ENCODE measurements at places on chromosomes 6 and 20. TPM values are rescaled to one million over a fixed set of nuclear protein-coding genes. Genes with fewer than 3 reads are reported as not detected.

NTSR1 gene
- total RNA-seq = not detected

SMIM8 gene
- 11.0 TPM for total RNA-seq

TP53TG5 gene
- not detected for total RNA-seq

MRPS18B gene
- total RNA-seq = 84.2 TPM

GJA1 gene
- 737 TPM for total RNA-seq

MMUT gene
- total RNA-seq = 22.5 TPM

RNF144B gene
- total RNA-seq = 16.6 TPM

HLA-DQB2 gene
- total RNA-seq = not detected

CLIC5 gene
- total RNA-seq = under 0.01 TPM

SULF2 gene
- total RNA-seq = 48.5 TPM

TTK gene
- total RNA-seq = 21.8 TPM

CASS4 gene
- 0.11 TPM for total RNA-seq

EFCAB8 gene
- total RNA-seq = 0.22 TPM

LAMA4 gene
- total RNA-seq = 536 TPM
